ENCODE measurements at places on chromosomes 2 and 18. TPM values are rescaled to one million over a fixed set of nuclear protein-coding genes. Genes with fewer than 3 reads are reported as not detected.

GALNT13 gene
- 7.4 TPM for total RNA-seq

GAD1 gene
- total RNA-seq = 0.39 TPM

GRCh38 chr2:218924757-218925156, 34.7 kb upstream of the CDK5R2 start:
- DNase-seq = no peak

PLA2R1 gene
- 0.09 TPM for total RNA-seq

VWA3B gene
- not detected for total RNA-seq

- DNase-seq = no peak
Observed at GRCh38 chr2:170814533-170815230, 2.0 kb upstream of the GAD1 start.

DNA sequence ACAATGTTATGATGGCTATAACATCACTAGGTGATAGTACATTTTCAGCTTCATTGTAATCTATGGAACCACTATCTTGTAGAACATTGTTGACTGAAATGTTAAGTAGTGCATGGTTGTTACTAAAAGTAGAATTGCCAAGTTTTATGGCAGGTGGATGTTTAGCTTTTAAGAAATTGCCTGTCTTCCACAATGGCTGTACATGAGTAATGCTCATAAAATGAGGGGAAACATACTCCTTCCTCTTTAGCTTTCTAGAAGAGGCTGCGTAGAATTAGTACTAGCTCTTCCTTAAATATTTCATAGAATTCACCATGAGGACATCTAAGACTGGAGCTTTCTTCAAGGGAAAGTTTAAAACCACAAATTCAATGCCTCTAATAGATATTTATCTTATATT, 161.0 kb downstream of the TPGS2 start:
- DNase-seq = no peak

GRCh38 chr2:20448246-20448976, 1.5 kb downstream of the RHOB start:
- peak; percentile 26 for DNase-seq

KCNS3 gene
- 1.4 TPM for total RNA-seq

RNU2-63P gene
- total RNA-seq = 24.6 TPM

DNA sequence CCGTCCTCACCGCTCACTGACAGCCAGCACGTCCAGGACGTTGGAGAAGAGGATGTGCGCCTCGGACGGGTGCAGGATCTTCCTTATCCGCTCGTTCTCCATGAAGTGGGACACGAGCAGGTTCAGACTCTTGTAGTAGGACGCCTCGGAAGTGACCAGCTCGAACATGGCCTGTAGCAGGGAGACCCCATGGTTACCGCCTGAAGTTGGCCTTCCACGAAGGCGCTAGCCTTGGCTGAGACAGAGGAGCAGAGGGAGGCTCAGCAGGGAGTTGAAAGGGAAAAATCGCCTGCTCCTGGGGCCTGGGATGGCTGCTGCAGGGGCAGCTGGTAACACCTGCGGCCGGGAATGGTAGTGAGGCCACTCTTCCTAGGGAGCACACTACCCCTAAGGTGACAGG, 24.7 kb downstream of the SNORC start:
- DNase-seq = no peak

- DNase-seq = no peak
Observed at GRCh38 chr18:71450257-71450656, 1093.9 kb downstream of the CBLN2 start.

All from neural crest cell (in vitro differentiated cells).